ENCODE measurements at places on chromosomes 5 and 9.

DNA sequence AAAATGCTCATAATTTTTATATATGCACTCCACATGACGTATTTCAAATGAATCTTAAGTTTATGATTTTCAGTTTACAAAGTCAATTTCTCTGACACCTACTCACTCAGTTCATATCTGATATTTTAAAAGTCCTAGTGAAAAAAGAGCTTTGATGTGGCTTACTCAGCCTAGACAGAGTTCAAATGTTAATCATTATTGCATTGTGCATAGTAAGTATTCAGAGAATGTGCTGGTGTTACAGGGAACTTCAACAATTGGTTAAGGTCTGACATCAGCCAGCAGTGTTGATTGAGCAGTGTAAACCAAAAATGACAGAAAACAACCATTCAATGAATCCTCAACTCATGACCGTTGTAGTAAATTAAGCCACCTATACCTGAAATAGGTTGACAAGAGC is 147.2 kb upstream of the LHFPL2 start:
- no peak for DNase-seq

DNA sequence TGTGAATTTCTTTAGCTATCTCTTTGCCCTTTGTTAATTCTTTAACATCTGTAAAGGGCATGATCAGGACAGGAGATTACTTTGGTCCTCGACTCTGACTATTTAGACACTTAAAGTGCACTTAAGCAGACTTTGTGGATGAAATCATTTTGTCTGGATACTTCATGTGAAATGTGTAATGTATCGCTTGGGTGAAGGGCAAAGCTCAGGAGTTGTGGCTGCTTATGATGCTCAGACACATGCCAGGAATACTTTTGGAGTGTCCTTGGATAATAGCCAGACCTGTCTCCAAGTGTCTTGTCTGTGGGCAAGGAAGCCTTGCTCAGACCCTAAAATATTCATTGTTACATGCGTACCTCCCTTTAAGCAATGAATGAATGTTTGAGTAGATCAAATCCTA is 87.8 kb downstream of the RAI14 start:
- DNase-seq, result no peak

DNA sequence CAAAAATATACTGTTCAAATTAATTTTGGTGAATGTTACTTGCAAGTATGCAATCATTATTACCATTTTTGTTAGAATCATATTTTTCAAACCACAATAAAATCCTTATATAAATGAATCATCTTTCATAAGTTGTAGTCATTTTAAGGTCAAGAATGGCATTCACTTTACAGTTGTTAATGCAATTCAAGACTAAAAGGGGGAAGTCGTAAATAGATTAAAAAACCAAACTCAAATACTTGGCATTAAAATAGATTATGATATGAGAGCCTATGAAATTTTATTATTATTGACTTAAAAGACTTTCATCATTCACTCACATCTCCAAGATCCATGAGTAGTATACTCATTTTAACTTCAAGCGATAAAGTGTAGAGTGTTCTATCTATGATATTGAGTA is 11.6 kb downstream of the CDH9 start:
- no peak for DNase-seq

GRCh38 chr9:110125763-110126351 is 82.1 kb downstream of the C9orf152 start:
- no peak for DNase-seq

- DNase-seq, result no peak
These were observed 69.8 kb downstream of the CNTLN start for GRCh38 chr9:17204611-17205152.

DNA sequence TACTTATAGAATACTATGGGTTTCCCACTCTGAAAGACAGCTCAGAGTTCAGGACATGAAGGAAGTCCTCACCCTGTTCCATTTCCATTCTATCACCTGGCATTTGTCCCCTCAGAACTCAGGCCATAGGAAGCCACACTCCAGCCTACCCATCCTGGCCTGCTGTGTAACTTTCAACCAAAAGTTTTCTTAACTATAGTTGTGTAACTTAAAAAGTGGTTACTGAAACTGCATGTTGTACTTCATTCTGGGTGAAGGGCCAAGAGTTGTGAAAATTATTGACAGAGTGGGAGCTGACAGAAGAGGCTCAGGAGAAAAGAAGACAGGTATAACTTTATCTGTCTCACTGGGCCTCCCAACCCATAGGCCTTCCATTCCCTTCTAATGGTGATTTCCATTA is 212.5 kb downstream of the RAB3C start:
- DNase-seq, result no peak

GRCh38 chr5:58770136-58770535 is 187.3 kb downstream of the RAB3C start:
- no peak for DNase-seq

- DNase-seq, result no peak
These were observed 657 bp downstream of the NUP214 start for GRCh38 chr9:131126059-131126426.

GRCh38 chr5:141534492-141535213 is 45.8 kb downstream of the PCDHGC5 start:
- no peak for DNase-seq

GRCh38 chr9:133468777-133469421 is 9.1 kb downstream of the CACFD1 start:
- no peak for DNase-seq

DNA sequence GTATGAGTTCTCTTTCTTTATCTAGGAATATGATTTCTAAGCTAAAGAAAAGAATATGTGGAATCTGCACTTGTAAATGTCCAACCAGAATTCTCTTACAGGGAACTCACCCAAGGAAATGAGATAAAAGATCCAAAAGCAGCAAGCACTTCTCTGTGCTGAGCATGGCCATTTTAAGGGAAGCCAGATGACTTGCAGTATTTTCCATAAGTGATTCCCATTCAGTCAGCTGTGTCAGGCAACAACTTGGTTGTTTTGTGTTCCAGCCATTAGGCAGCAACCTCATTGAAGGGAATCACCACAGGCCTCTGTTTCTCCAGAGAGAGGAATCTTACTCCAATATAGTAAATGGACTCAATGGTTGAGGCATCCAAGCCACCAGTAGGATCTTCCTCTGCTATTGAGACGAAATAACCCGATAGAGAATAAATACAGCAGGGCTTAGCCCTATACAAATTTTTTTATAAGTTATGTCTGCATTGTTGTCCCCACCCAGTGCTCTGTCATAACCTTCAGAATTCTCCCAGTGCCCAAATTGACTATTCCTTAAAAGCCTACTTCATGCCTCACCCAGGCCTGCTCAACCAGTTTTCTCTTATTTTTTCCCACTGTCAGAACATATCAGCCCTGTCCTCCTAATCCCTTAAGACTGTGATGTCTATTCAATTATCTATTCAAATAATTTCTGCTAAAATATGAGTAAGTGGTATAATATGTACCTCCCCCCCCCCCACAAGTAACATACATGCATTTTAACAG is 236.6 kb downstream of the PJA2 start:
- DNase-seq, result no peak

- no peak for DNase-seq
These were observed 7.1 kb upstream of the CFAP90 start for GRCh38 chr5:7857926-7858632.

- no peak for DNase-seq
These were observed 452.8 kb downstream of the ENC1 start for GRCh38 chr5:74187757-74188156.

DNA sequence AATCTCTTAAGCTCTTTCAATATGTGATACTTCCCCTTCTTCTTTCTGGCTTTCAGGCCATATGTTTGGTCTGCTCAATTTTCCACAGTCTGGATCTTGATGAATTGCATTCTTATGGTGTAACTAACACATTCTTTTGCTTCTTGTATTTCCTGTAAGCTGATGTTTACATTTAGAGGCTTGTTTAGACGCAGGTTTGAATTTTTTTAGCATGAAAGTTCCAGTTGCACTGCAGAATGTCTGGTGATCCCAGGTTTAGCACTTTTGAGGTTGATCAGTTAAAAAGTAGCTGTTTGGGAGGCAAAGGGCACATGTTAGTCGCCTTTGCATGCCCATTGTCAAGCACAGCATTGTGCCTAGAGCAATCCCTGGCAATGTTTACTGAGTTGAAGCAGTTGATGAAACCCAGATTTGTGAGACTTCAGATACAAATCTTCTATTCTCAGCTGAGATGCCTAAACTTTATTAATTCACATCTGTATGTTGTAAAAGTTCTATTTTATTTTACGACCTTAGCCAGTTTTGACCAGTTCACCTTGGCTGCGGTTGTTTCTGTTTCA is 59.6 kb upstream of the SPATA31C2 start:
- DNase-seq, result no peak
